ENCODE measurements at places on chromosomes 12 and 14. TPM values are rescaled to one million over a fixed set of nuclear protein-coding genes. Genes with fewer than 3 reads are reported as not detected.

GRCh38 chr12:126312457-126312856, 1247.2 kb downstream of the AACS start:
- H3K4me1 ChIP-seq: no peaks in the 10 kb centered on the region
- H3K36me3 ChIP-seq: no peaks in the 10 kb centered on the region
- no peak overlapping the region for H3K27ac ChIP-seq
- H3K4me3 ChIP-seq: no peak overlapping the region
- DNase-seq: no peak
- no peaks in the 10 kb centered on the region for H3K27me3 ChIP-seq

DNA sequence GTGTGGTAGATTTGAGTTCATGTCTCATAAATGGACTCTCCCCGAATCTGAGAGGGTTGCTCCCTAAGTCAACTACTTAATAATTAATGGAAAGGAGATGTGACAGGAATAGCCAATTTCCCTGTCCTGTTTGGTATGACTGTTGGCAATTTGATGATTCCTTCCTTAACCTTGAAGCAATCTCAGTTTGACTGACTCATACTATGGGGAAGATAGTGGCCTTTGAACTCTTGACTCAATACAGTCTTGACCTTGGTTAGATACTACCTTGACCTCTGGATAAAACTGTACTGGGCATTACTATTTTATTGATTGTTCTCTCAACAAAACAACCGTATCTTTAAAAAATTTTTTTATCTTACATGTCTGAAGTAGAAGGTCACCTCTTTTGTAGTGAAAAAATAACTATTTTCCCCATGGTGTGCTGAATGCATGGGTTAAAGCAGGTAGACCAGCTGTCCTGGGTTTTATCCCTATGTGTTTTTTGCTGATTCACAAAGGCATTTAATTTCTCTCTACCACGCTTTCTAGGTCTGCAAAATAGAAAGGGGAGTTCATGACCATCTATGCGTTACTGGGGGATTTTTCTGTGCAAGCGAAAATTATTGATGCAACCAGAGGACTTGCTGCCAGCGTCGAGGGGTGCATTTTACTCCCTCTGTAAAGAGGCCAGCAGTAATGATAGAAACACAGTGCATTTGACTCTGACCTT, 80.1 kb downstream of the ETV6 start:
- DNase-seq: no peak
- no peaks in the 10 kb centered on the region for H3K36me3 ChIP-seq
- H3K4me3 ChIP-seq: no peak overlapping the region
- H3K27ac ChIP-seq: no peak overlapping the region
- no peaks in the 10 kb centered on the region for H3K4me1 ChIP-seq
- H3K27me3 ChIP-seq: no peaks in the 10 kb centered on the region

DNA sequence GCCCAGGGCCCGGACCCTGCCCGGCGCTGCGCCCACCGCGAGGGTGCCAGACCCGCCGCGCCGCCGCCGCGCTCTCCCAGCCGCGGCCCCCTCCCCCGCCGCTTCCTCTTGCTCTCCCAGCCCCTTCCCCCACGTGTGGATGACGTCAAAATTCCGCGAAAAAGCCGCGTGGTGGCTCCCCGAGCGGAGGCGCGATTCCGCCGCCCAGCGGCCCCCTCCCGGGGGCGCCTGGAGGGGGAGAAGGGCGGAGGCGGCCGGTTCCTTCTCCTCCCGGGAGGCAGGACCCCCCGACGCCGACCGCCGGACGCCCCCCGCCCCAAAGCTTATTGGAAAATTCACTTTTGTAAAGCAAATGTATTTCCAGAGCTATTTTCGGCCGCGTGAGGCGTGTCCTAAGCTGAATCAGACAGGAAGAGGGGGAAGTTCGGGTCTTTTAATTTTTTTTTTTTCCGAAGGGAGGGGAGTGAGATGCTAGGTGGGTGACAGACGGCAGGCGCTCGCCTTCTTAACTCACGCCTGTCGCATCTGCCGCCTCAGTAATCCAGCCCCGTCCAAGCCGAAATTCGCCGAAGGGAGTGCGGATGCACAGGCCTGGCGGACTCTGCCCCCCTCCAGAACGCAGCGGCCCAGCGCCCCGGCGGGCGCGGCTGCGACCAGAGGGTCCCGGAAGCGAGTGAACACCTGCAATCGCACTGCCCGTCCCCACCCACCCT, 4.1 kb upstream of the CCND2 start:
- no peaks in the 10 kb centered on the region for H3K27me3 ChIP-seq
- peaks cover 15% of the 10 kb centered on the region for H3K4me1 ChIP-seq
- no peaks in the 10 kb centered on the region for H3K36me3 ChIP-seq
- H3K27ac ChIP-seq: no peak overlapping the region
- peak; percentile 84 for DNase-seq

- H3K27ac ChIP-seq: no peak overlapping the region
- no peaks in the 10 kb centered on the region for H3K27me3 ChIP-seq
- peaks cover 54% of the 10 kb centered on the region for H3K36me3 ChIP-seq
- no peak overlapping the region for H3K4me3 ChIP-seq
- H3K4me1 ChIP-seq: peaks cover 2% of the 10 kb centered on the region
- DNase-seq: no peak
Measured at GRCh38 chr14:34865889-34866574, 9.1 kb downstream of the BAZ1A start.

DNA sequence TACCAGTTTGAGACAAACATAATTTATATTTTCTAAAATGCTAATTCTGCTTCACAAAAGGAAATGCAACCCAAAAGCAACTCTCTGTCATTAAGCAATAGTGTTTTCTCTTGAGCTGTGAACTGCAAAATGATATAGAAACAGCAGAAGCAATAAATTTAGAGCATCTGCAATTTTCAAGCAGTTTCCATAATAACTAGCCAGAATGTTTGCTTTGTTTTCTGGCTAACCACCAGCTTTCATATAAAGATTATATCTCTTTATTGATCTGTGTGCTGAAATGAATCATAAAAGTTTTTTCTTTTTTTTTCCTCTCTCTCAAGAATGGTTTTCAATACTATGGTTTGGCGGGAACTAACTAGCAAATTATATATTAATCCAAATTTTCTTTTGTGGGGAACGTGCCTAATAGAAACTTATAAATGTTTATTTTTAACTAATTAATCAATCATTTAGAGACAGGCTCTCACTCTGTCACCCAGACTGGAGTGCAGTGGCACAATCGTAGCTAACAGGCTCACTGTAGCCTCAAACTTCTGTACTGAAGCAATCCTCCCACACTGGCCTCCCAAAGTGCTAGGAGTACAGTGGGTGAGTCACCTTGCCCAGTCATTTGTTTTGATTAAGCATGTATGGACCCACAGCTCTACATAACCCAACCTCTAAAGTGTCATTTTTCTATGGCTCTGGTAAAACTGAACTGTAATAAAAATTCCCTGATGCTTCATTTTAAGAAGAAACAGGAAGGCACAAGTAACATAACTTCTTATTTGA, 830.1 kb upstream of the MGAT4C start:
- no peak overlapping the region for H3K4me3 ChIP-seq
- no peak for DNase-seq
- H3K27ac ChIP-seq: no peak overlapping the region
- no peaks in the 10 kb centered on the region for H3K36me3 ChIP-seq

Gene TRPV4
- not detected for total RNA-seq

DNA sequence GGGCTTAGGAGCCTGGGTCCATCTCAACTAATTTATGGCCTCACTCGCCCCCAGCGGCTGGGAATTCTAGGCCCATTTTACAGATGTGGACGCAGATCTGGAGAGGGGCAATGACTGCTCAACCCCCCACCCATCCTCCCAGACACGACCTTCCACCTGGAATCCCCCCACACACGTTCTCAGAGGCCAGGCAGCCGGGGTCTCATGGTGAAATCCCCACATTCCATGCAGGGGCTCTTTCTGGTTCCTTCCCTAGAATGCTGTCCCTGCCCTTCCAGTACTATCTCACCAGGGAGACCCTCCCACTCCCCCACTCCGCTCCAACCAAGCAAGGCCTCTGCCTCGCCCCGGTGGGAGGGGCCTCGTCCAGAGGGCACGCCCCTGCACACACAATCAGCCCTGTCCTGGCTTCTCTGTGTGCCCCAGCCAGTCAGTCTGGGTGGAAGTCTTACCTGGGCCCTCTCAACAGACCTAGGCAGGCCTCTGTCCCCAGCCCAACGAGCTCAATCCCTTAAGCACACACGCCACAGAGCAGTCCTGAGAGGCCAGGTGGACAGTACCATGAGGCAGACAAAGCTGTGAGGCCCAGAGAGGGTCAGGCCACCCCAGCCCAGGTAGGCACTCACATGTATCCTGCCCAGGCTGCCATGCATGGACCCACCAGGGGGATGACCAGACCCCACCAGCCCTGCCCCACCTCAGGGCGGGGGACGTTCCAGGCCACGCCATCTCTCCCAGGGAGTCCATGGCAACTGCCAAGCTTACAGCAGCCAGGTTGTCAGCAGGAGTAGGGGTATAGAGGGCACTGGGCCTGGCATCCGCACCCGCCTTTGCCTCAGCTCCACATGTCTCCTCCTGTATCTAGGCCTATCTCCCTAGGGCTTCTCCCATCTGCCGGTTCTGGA, 1.3 kb upstream of the ANKRD9 start:
- peak overlapping the region; percentile 50 for H3K4me3 ChIP-seq
- no peaks in the 10 kb centered on the region for H3K27me3 ChIP-seq
- H3K27ac ChIP-seq: peak overlapping the region; percentile 78
- H3K4me1 ChIP-seq: peaks cover 58% of the 10 kb centered on the region
- H3K36me3 ChIP-seq: peaks cover 13% of the 10 kb centered on the region

Gene CPNE8
- total RNA-seq: 3.4 TPM

All from K562 (cell line).